ENCODE measurements at places on chromosomes 3 and 15. TPM values are rescaled to one million over a fixed set of nuclear protein-coding genes. Genes with fewer than 3 reads are reported as not detected.
A peak's percentile ranks its signal among the peaks of the same experiment; 100 is the strongest.

DNA sequence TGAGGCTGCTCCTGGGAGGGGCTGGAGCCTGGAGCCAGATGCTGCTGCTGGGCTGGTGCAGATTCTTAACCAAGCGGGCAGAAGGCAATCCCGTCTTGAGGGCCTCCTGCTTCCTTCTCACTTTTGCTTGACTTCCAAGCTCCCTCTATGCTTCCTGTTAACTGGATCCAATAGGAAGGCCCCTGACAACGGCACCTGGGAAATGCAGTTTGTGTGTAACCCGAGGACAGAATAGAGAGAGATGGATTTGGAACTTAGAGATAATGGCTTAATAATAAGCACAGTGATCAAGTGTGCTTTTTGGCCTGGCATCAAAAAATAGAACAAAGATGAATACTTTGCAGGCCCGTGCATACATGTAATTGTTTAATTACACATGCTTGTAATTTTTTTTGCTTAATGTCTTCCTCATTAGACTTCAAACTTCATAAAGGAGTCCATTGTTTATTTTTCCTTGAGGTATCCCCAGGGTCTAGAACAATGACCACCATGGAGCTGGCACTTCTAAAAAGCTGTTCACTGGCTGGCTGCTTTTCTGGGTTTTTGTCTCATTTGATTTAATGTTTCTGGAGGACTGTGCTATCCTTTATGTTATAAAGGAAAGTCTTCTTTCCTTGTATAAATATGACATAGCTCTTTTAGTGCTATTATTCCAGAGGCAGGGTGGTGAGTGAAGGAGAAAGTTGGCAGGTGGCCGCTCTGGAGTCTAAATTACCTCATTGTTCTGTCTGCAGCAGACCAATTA, 63.3 kb upstream of the MITF start:
- no peak for DNase-seq

- DNase-seq, result no peak
Observed at GRCh38 chr3:83039422-83039821, 1278.0 kb upstream of the GBE1 start.

- DNase-seq, result no peak
Observed at GRCh38 chr3:145243875-145244274, 917.1 kb downstream of the PLOD2 start.

- peak; percentile 46 for DNase-seq
Observed at GRCh38 chr3:158748237-158748828, 16.1 kb upstream of the RARRES1 start.

GRCh38 chr3:168608926-168609325, 513.2 kb upstream of the GOLIM4 start:
- DNase-seq, result no peak

- no peak for DNase-seq
Observed at GRCh38 chr3:194571491-194572142, 61.6 kb downstream of the TMEM44 start.

GRCh38 chr3:157113832-157114505, 46.0 kb downstream of the CCNL1 start:
- no peak for DNase-seq

Gene GOLGA8T
- 0.16 TPM for total RNA-seq

Gene COL6A5
- total RNA-seq, result not detected

Gene TEX55
- total RNA-seq, result not detected

All from colonic mucosa (tissue), 4 donors.